ENCODE measurements at places on chromosomes 4 and X.

- DNase-seq, result no peak
These were observed 208.5 kb downstream of the ARHGEF9 start for GRCh38 chrX:63576533-63576932.

GRCh38 chrX:117808426-117808825 lies 308.2 kb downstream of the KLHL13 start:
- no peak for DNase-seq

- DNase-seq, result no peak
These were observed 5.9 kb upstream of the SEPTIN6 start for GRCh38 chrX:119698845-119699244.

DNA sequence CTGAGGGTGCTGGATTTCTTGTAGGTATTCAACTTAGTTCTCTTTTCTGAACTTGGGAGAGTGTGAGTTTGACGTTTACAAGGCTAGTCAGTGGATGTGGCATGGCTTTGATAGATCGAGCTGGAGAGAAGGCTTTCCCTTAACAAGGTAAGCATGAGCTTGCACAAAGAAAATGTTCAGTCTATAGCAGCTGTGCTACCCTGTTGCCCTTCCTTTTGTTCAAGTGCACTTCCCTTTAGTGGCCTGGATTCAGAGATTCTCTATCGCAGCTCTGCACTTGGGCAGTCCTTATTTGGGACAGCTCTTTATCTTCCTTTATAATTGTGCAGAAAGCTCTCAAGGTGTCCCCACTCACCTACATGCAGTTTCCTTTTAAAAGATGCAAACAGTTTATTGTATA lies 198.0 kb downstream of the ARHGAP24 start:
- DNase-seq, result no peak

- no peak for DNase-seq
These were observed 187.0 kb downstream of the AFAP1 start for GRCh38 chr4:7752649-7753048.

- no peak for DNase-seq
These were observed 921.3 kb downstream of the NLGN4X start for GRCh38 chrX:5307416-5307815.

DNA sequence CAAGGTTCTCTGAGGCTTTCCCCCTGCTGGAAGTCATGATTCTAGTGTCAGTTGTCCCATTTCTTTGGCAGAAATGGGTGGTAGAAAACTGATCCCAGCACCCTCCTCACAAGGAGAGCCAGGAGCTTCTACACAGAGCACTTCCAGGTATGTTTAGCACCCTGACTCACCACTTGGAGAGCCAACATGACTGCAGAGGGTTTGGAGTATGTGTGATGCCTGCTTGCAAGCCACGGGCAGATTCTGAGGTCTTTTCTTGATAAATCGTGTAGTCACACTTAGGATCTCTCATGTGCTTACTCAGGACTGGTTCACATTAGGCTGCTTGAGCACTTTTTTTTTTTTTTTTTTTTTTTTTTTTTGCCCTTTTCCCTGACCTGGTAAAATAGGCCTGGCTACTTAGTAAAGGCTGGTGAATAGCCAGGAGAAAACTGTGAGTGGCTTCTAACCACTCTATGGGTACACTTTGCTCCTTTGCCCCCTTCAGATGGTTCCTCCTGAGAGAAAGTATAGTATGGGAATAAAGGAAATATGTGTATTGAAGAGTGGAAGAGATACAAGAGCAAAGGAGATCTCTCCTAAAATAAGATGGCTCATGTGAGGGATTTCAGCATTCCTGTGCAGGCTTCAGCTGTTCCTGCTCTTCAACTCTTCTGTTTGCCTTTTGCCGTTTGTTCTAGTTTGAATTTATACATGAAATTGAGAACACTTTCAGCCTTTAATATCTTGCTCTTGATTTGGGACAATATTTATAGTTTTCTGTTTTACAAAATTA lies 103.6 kb downstream of the EMCN start:
- DNase-seq, result no peak

- DNase-seq, result no peak
These were observed 997.8 kb downstream of the ARAP2 start for GRCh38 chr4:35246493-35246892.

DNA sequence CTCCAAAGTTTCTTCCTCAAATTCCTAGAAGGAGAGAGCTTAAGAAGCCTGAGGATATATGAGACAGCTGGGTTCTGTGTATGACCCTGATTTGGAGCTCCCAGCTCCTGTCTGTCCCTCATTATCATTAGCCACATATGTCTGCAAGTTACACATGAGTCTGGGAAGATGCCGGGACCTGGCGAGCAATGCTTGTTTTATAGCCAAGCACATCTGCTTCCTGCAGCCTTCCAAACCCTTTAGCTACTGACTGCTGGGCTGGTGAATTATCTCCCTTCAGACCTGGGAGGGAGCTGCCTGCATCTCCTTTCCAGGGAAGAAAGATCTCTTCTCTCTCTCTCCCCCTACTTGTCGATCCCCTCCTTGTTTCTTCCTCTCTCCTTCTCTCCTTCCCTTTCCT lies 556.7 kb upstream of the BOD1L1 start:
- DNase-seq, result no peak

GRCh38 chrX:75746891-75747639 lies 38.0 kb downstream of the MAGEE2 start:
- DNase-seq, result no peak

DNA sequence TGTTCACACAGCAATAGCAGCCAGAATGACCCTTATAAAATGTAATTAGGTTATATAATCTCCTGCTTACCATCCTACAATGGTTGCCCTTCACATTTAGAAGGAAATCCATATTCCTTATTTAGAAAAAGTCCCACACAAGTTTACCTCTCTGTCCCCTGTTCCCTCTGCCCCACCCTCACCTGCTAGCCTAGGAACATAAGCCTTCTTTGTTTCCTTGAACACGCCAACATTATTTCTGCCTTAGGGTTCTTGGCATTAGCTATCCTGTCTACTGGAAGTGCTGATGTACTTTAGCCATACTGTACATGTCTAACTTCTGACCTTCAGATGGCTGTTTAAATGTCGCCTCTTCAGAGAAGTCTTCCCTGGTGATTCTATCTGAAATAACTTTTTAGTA lies 28.4 kb upstream of the USP53 start:
- DNase-seq, result no peak
